ENCODE measurements at places on chromosomes 13 and 19.

GRCh38 chr13:107450431-107450830 lies 764.9 kb downstream of the LIG4 start:
- DNase-seq: no peak

- DNase-seq: no peak
These were observed 23.2 kb upstream of the GTF3A start for GRCh38 chr13:27401210-27401609.

DNA sequence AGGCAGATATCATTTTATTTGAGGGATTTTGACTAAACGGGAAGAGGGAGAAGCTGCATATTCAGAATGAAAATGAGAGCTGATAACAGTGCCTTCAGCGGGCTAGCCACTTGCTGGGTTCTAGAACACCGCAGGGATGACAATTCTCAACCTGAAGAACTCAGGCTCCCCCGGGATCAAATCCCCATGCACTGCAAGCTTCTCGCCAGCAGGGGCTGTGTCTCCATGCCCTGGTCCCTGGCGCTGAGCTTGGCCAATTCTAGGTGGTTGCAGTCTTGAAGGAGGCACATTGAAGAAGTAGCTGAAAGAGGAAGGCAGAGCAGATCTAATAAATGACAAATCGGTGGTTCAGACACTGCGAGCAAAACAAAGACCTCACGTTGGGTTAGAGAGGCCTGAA lies 128.7 kb downstream of the UQCRFS1 start:
- DNase-seq: no peak

GRCh38 chr19:47389150-47389556 lies 30.2 kb downstream of the MEIS3 start:
- DNase-seq: no peak

GRCh38 chr13:74205313-74205690 lies 71.1 kb upstream of the KLF12 start:
- DNase-seq: no peak

DNA sequence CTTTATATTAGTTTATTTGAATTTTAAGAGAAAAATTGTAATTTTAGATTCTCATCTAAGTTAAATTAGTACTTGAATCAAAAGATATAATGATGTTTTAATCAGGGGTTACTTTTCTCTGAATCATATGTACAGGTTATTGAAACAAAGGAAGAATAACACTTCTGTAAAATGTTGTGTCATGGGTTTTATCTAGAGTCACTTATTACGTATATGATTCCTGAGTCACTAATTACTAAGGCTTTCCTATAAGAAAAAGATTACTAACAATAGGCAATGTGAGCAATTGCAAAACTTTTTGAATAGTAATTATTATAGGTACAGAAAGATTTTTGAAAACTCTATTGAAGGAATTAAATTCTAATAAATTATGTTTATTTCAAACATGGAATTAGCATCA lies 99.2 kb upstream of the KLF5 start:
- DNase-seq: no peak

- DNase-seq: no peak
These were observed 1724.2 kb downstream of the PCDH9 start for GRCh38 chr13:65505941-65506340.

- no peak for DNase-seq
These were observed 14.6 kb downstream of the LSM4 start for GRCh38 chr19:18308051-18308947.

DNA sequence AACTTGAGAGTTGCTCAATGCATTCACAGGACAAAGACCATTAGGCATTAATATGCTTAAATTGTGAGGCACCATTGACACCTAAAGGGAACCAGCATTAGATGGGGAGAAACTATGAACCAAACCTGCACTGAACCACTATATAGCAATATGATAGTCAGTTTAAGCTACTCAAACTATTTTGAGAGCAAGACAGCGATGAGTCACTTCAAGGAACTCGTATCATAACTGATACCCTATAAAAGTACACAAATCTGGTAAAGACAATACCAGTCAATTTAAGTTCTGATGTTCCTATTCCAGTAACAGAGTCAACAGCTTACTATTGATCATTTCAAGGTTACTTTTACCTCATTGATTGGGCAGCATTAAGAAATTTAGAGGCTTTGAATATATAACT lies 151.3 kb upstream of the ATXN8OS start:
- no peak for DNase-seq

DNA sequence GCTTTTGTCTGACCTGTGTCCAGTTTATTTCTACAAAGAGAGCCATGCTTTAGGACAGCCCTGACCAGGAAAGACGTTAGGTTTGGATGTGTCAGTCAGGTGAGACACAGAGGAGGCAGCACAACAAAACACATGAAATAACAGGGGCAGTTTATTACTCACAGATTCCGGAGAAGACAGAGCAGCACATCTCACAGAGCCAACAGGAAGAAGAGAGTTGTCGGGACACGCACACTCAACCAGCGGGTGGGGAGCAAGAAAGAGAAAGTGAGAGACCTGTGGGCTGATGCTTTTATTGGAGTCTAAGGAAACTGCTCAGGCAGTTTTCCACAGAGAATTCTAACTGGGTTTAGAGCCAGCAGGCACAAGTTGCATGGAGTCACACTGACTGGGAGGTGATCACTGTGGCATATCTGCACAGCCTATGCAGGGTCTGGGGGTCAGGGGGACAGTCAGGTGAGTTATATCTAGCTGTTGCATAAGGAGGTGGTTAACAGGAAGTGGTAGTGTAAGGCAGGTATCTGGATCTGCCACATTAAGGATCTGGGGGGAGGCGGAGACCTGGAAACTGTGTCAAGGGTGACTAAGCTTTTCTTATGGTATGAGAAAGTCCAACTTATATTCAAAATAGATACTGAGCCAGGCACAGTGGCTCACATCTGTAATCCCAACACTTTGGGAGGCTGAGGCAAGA lies 24.1 kb upstream of the CEACAM20 start:
- no peak for DNase-seq

DNA sequence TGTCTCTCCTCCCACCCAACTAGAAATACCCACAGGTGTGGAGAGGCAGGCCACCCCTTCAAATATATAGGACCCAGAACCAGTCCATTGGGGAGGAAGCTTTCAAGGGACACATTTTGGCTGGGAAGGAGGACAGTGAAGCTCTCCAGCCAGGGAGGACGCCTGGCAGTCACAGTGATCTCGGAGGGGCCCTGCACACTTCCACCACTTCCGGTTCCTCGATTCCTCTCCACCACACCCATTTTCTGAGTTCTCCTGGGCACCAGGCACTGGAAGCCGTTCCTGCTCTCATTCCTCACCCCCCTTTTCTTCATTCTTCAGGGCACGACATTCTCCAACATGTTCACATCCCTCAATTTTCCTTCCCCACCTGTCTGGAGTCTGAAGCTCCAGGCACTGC lies 30.4 kb upstream of the CEACAM21 start:
- DNase-seq: no peak

- no peak for DNase-seq
These were observed 6.7 kb upstream of the CHERP start for GRCh38 chr19:16548956-16549355.

DNA sequence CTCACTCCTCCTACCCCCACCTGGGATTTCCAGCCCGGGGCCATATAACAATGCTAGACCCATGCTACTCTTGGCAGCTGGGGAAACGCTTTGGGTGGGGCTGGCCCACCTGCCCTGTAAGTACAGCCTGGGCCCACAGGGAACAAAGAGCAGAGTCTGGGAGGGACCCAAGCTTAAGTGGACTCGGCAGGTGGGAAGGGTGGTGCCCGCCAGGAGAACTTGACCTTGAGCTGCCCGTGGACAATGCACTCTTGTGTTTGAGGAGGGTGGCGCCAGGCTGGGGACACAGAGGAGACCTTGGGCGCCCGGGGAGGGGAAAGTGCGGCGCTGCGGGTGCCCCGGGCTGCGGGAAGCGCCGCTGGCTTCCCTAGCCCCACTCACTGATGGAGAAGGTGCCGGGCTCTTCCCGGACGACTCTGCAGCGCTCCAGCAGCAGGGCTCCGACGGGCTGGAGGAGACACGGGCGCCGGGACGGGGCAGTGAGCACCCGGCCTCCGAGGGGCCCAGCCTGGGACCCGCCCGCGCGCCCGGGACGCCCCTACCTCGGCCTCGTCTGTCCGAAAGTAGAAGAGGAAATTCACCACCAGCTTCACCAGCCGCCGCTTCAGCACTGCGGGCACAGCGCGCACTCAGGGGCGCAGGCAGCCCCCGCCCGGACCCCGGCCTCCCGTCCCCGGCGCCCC lies 607 bp downstream of the PLEKHJ1 start:
- no peak for DNase-seq

GRCh38 chr13:94328381-94329041 lies 151.0 kb downstream of the DCT start:
- DNase-seq: no peak
